GM23248 (cell line): ENCODE measurements at places on chromosomes 11 and 22. TPM values are rescaled to one million over a fixed set of nuclear protein-coding genes. Genes with fewer than 3 reads are reported as not detected.

ART1 gene
- polyA plus RNA-seq = not detected in 2 replicates

ACR gene
- not detected in 2 replicates for polyA plus RNA-seq

- no peak overlapping the region for H3K4me3 ChIP-seq
- no peaks in the 10 kb centered on the region for H3K36me3 ChIP-seq
- no peaks in the 10 kb centered on the region for H3K27me3 ChIP-seq
- no peak for DNase-seq
- H3K4me1 ChIP-seq = no peaks in the 10 kb centered on the region
Observed at GRCh38 chr11:61533401-61533800, 24.9 kb downstream of the LRRC10B start.

GRCh38 chr22:35604621-35605368 lies 12.3 kb downstream of the MB start:
- no peak for DNase-seq
- H3K4me3 ChIP-seq = no peak overlapping the region
- H3K4me1 ChIP-seq = no peaks in the 10 kb centered on the region
- 0 out of 2 replicates have a peak, but pooled peaks cover 3% of the 10 kb centered on the region for H3K27me3 ChIP-seq
- no peaks in the 10 kb centered on the region for H3K36me3 ChIP-seq

- no peak for DNase-seq
- H3K4me3 ChIP-seq = no peak overlapping the region
- H3K27ac ChIP-seq = no peak overlapping the region
- H3K27me3 ChIP-seq = no peaks in the 10 kb centered on the region
Observed at GRCh38 chr11:133697161-133697560, 148.2 kb downstream of the SPATA19 start.

GRCh38 chr22:44540756-44541670 lies 43.0 kb upstream of the RTL6 start:
- peaks cover 19% of the 10 kb centered on the region for H3K4me1 ChIP-seq
- no peak for DNase-seq
- H3K27ac ChIP-seq = no peak overlapping the region
- H3K27me3 ChIP-seq = peaks cover 3% of the 10 kb centered on the region; the same call in 1 of the 2 replicates
- H3K4me3 ChIP-seq = no peak overlapping the region
